ENCODE measurements at places on chromosomes 12 and 14.

DNA sequence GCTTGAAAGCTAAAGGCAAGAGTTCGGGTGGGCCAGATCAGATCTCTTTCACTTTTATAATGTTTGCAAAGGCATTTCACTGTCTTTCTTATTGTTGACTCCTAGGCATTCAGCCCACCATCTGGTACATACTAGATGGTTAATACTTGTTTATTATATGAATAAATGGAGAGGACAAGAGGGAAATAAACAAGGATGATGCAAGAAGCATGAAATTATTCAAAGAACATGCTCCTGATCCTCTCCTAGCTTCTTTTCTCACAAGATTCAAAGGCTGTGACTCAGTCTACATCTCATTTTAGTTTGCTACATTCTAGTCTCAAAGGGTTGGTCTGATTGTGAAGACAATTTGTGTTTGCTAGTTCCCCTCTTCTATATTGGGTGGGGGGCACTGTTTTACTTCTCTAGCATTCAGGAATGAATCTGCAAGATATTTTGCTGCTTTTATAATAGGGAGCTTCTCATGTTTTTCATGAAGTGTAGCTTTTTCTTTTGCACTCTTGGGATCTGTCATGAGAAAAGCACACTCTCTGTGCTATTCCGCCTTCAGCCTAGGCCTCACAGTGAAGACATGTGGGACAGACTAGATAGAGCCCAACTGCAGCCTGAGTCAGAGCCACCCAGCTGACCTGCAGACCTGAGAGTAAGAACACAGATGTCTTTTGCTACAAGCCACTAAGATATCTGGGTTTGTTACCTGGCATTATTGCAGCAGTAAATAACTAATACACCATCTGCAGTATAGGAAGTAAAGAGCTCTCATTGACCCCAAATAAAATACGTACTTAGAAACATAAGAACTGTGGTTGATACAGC lies 65.7 kb downstream of the PTHLH start:
- no peak for ATAC-seq

DNA sequence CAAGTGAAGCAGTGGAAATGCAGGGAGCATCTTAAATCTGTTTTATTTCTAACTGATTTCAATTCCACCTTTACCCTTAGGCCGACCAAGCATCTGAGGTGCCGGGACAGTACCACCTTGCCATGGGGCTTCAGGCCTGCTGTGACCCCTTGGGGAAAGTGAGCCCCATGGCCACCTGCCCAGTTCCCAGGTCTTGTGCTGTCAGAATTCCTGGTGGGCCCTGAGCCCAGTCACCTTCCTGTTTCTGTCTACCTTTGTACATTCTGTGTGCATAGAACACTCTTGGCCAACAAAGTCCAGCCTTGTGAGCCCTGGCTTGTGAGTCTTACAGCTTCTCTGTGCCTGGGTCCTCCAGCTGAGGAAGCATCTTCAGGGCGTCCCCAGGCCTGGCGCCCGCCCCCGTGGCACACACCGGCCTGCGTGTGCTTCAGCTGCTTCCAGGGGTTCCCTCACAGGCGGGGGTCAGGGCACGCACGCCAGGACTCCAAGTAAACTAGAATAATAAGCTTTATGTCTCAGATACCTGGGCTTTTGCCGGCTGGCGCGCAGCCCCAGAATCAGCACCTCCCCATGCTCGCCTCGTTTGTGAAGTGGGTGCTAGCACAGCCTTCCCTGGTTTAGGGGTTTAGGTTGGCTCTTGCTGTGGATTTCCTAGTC lies 10.3 kb downstream of the ZFYVE21 start:
- no peak for ATAC-seq

DNA sequence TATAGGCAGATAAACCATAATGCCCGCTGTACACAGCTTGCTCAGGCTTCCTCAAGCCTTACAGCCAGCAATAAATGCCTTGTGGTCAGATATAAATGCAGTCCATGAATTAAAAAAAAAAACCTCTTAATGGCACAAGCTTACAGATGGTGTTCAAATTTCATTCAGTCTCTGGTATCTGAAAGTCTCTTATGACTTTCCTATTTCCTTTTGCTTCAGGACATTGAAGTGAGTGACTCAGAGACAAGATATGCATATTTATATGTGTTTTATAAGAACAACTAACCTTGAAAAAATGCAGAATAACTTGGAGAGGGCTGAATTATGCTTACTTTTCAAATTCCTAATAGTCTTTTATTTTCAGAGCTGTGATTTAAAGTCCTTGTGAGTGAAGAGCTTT lies 426.9 kb upstream of the MIS18BP1 start:
- ATAC-seq, result no peak

GRCh38 chr14:53491256-53491883 lies 338.2 kb upstream of the DDHD1 start:
- ATAC-seq, result no peak

GRCh38 chr12:32230613-32230993 lies 124.0 kb downstream of the BICD1 start:
- no peak for ATAC-seq

- no peak for ATAC-seq
Measured at GRCh38 chr12:82968631-82969367, 282.1 kb downstream of the TMTC2 start.

DNA sequence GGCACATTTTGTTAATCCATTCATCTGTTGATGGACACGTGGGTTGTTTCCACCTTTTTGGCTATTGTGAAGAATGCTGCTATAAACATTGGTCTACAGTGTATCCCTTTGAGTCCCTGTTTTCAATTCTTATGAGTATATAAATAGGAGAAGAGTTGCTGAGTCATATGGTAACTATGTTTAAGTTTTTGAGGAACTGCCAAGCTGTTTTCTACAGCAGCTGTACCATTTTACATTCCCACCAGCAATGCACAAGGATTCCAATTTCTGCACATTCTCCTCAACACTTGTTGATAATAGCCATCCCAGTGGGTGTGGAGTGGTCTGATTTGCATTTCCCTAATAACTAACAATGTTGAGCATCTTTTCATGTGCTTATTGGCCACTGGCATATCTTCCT lies 6.9 kb upstream of the SVOP start:
- ATAC-seq, result no peak

- ATAC-seq, result peak; percentile 10
Measured at GRCh38 chr14:68792979-68793733, at the start of gene ZFP36L1. TSS of gene ZFP36L1 (minus strand) at chr14:68793067. CDS start at chr14:68792938, 129 bp downstream.

- ATAC-seq, result no peak
Measured at GRCh38 chr14:73058922-73059673, 764 bp downstream of the RBM25 start.

DNA sequence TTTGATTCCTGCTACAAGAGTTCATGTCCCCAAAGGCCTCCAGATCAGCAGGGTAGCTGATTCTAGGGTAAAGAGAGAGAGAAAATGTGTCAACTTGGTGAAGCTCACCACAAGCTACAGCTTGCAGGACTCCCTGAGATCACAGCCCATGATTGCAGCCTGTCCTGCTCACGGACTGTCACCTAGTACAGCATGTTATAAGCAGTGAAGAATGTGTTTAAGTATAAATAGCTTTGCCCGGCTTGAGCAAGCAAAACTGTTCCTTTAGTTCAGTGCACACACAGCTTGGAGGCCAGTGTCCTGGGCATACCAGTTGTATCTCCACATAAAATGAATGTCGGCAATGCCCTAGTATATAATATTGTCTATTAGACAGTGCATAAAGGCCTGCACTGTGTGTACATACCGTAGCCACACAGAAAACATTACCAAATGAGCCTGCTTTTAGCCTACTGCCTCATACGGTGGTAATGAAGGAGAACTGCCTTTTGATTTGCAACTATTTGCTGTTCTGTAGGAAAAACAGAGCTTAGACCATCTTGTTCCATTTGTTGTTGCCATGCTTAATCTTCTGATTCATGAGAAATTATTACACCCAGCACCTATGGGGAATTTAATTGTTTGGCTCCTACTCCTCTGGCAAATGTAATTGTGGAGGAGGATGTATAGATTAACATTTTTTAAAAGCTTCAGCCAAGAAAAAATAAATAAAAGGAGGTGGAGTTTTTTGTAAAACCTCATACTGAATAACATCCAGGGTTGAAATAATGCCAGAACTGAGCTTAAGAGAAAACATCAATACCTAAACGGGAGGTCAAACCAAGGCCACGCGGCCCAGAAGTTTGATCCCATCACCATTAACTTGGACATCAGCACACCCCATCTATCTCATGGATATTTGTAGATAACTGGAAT lies 108.1 kb upstream of the G2E3 start:
- no peak for ATAC-seq

- ATAC-seq, result no peak
Measured at GRCh38 chr12:114700392-114701103, 16.6 kb upstream of the TBX3 start.

DNA sequence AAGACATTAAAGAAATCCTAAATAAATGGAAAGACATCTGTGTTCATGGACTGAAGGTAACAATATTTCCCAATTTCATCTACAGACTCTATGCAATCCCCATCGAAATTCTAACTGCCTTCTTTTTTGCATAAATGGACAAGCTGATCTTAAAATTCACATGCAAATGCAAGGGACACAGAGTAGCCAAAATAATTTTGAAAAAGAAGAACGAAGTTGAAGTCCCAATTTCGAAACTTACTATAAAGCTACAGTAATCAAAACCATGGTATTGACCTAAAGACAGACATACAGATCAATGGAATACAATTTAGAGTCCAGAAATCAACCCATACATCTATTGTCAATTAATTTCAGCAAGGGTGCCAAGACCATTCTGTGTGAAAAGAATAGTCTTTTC lies 16.4 kb upstream of the CD27 start:
- no peak for ATAC-seq

GRCh38 chr14:68651075-68651474 lies 141.8 kb downstream of the ZFP36L1 start:
- no peak for ATAC-seq

- no peak for ATAC-seq
Measured at GRCh38 chr14:37246427-37246829, 48.7 kb downstream of the MIPOL1 start.

GRCh38 chr12:97250483-97250882 lies 212.1 kb upstream of the RMST start:
- ATAC-seq, result no peak

- ATAC-seq, result no peak
Measured at GRCh38 chr14:37422319-37422718, 172.7 kb downstream of the FOXA1 start.

DNA sequence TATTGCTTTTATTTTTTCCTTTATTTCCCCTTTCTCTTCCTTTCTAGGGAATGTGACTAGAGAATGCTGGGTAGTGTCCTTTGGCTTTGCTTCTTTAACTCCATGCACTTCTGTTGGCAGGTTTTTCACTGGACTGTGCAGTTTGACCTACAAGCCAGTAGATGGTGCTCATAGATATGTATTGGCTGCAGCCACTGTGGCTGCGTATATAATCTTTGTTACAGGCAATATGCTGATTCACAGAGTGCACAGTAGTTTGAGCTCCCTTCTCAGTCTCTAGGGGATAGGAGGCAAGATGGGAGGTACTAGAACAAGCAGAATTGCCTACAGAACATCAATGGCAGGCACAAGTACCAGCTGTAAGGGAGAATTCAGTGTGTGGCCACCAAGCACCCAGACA lies 503.5 kb downstream of the LRFN5 start:
- ATAC-seq, result no peak

DNA sequence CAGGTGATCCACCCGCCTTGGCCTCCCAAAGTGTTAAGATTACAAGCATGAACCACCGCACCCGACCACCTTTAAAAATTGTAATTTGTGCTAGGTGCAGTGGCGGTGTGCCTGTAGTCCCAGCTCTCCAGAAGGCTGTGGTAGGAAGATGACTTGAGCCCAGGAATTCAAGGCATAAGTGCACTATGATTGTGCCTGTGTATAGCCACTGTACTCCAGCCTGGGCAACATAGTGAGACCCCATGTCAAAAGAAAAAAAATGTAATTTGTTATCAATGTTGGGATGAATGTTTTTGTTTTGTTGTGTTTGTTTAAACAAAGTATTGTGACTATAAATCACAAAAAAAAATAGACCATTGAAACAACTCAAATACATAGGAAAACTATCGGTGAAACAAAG lies 43.1 kb upstream of the NAP1L1 start:
- no peak for ATAC-seq

- ATAC-seq, result no peak
Measured at GRCh38 chr12:12004524-12004923, 66.2 kb upstream of the BCL2L14 start.

DNA sequence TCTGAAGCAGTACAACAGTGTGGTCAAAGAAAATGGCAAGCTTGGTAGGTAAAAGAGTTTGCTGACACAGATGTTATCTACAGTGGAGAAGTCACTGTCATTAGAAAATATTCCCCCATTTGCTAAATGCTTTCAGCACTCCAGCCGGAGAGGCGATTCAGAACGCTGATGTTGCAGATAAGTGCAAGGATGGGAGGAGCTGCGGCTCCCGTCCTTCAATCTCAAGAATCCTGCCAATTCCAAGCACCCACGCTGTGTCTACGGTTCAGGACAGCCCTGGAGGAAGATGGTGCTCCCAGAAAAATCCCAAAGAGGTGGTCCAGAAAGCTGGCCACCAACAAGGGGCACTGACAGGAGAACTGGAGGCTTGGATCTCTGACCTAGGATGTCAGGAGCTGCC lies 79.1 kb downstream of the ZFP36L1 start:
- ATAC-seq, result no peak

DNA sequence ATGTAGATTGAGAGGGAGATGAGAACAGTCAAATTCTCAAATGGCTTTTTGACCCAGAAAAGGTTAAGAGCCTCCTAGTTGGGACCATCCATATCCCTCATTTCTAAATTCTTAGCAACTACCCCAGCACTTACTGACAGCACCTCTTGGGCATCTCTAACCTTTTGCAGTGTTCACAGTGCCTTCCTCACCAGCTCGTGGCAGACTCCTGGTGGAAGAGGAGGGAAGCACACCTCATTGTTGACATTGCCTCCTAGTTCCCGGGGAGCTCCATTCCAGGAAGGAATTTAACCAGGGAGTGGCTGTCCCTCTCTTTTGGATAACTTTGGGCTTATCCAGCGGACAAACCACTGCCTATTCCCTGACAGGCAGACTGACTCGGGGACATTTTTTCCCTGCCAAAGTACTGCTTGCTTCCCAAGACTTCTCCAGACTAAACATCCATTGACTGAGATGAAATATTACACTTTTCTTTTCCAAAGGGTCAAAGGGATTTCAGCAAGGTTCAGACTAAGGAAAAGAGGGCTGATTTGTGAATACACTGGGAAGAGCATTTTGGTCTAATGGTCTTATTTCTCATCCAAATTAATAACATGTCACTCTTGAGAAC lies 9.0 kb upstream of the OR6J1 start:
- ATAC-seq, result peak; percentile 71

DNA sequence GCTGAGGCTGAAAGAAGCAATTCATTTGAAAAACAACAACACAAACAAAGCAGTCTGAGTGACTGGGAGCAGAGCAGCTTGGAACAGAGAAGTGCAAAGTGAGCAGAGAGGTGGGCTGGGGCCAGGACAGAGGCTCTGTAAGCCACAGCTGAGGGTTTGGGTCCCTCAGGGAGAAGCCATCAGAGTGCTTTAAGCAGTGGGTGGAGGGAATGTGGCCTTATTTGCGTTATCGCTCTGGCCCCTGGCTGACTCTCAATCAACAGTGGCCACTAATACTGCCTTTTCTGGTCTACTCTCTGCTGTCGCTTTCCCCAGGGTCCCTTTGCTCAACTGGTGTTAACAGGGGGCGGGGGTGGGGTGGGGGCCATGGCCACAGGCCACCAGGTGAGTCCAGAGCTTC lies 44.2 kb downstream of the IRF2BPL start:
- peak; percentile 21 for ATAC-seq

All from activated CD4-positive, CD25-positive, alpha-beta regulatory T cell treated with anti-CD3 and anti-CD28 coated beads, Interleukin-2, amount 50 U/mL, for 24 hours (primary cell).